ENCODE measurements at places on chromosomes 6 and 20.

GRCh38 chr6:100176311-100176950 lies 182.4 kb upstream of the MCHR2 start:
- peak; percentile 76 for DNase-seq

- DNase-seq = no peak
Measured at GRCh38 chr20:16672299-16672698, 57.5 kb upstream of the SNRPB2 start.

DNA sequence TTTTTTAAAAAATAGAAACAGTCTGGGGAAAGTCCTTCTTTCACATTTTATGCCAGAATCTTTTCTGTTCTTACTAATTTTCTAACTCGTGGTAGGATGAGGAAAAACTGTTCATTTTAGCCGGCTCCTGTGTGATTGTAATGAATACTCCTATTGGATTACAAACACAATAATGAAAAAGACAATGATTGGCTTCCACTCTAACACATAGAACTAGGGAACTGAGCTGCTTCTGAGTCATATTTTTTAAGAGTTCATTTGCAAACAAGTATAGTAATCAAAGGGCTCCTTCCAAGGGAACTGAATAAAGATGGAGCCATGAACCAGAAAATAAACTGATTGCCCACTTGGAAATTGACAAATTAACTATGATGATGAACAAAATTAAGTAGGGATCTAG lies 265.3 kb upstream of the TCF21 start:
- DNase-seq = peak; percentile 34

DNA sequence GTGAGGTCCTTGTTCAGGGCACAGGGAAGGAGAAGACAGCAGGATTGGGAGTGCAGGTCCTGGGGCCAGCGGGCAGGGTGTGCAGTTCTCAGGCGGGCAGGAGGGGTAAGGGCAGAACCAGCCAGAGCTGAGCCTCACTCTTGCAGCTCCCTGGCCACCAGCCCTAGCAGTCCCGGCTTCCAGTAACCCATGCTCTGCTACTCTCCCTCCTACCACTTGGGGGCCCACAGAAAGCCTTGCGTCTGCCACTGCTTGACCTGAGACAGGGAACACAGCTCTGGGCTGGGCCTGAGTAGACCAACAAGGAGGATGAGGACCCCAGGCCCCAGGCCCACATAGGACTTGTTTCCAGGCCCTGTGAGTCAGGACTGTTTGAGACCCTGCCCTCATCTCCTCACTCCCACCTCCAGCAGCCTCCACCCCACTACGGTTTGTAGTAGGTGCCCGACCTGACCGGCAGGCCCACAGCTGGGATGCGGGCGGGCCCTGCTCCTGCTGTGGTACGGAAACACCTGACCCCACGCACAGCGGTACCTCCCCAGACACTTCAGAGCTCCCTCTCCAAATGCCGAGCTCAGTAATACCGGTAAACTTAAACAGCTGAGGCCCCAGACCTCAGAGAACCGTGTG lies 39.2 kb downstream of the KCNK5 start:
- no peak for DNase-seq

DNA sequence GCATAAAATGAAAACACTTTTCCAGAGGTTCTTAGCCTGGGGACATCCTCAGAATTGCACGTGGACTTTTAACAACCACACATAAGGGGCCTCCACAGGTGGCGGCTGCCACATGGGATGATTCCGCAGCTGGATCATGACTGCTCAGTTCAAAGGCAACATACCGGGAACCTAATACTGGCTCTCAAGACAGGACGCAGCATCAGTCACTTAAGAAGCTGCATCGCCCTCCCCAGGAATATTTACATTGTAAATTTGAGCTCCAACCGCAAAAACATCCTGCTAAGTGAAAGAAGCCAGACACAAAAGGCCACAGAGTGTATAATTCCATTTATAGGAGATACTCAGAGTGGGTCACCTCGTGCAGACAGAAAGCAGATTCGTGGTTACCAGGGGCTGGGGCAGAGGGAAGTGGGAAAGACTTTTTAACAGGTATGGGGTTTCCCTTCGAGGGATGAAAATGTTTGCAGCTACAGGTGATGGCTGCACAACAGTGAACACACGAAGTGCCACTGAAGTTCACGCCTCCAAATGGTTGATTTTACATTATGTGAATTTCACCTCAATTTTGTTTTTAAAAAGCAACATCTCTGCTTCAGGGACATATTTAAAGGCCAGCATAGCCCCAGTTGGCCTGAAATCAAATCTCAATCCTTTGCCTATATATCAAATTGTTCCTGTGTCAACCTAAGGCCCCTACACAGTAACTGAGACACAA lies 141.5 kb downstream of the BMP7 start:
- DNase-seq = no peak

GRCh38 chr6:53828215-53828614 lies 33.4 kb downstream of the LRRC1 start:
- DNase-seq = no peak

GRCh38 chr20:10654630-10655029 lies 19.2 kb downstream of the JAG1 start:
- no peak for DNase-seq

- peak; percentile 2 for DNase-seq
Measured at GRCh38 chr6:77124604-77125003, 338.7 kb downstream of the HTR1B start.

GRCh38 chr20:13012886-13013285 lies 4.1 kb downstream of the SPTLC3 start:
- no peak for DNase-seq

GRCh38 chr6:69942485-69942884 lies 76.1 kb downstream of the COL19A1 start:
- no peak for DNase-seq

DNA sequence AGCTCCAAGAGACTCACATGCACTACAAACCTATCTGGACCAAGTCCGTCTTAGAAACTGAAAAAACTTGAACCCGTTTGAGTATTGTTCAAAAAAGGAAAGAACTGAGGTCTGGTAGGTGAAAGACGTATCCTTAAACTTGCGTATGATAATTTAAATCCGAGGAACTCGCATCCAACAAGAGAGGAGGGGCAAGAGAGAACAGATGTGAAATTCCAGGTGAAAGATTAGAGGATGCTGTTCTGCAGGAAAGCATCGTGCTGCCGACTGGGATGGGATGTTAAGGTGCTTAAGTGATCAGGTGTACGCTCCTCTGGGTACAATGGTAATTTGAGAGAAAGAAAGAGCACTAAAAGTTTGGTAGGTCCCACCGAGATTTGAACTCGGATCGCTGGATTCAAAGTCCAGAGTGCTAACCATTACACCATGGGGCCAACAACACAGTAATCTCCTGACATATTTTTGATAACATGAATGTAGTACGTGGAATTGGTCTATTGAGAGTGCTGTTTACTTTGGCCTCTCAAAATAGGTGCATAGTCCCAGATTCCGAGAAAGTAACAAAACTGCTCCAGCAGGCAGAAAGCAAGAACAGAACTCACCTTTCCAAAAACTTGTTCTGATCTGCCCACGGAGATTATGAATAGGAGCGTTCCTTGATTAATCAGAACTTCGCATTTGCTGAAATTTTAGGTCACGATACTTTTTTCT lies 53.5 kb upstream of the BTN3A2 start:
- DNase-seq = peak; percentile 84

GRCh38 chr6:113457198-113457597 lies 399.9 kb upstream of the MARCKS start:
- DNase-seq = peak; percentile 54

DNA sequence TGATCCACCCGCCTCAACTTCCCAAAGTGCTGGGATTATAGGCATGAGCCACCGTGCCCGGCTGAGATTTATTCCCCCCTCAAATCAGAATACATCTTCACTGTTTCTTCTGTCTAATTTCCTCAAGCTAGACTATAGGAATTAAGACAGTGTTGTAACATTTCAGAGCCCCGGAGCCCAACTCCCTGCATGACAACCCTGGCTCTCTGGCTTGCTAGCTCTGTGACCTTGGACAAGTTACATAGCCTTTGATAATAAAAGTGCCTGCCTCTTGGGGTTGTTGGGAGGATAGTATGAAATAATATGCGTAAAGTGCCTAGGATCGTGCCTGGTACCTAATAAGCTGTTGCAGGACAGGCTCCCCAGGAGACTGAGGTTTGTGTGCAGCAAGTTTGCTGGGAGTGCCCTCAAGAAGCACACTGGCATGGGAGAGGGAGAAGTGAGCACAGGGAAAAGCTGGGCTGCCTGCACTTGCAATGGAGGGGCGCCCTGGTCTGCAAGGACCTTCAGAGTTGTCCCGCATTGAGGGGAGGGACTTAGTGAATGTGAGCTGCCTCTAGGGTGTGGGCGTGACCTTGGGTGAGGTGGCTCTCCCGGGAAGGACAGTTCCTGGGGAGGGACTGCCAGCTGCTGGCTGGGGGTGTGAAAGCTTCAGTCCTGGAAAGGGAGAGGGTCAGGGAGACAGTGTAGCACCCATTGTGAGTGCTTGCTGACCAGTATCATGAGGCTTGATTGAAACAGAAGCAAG lies 43.4 kb downstream of the TAF8 start:
- DNase-seq = no peak

DNA sequence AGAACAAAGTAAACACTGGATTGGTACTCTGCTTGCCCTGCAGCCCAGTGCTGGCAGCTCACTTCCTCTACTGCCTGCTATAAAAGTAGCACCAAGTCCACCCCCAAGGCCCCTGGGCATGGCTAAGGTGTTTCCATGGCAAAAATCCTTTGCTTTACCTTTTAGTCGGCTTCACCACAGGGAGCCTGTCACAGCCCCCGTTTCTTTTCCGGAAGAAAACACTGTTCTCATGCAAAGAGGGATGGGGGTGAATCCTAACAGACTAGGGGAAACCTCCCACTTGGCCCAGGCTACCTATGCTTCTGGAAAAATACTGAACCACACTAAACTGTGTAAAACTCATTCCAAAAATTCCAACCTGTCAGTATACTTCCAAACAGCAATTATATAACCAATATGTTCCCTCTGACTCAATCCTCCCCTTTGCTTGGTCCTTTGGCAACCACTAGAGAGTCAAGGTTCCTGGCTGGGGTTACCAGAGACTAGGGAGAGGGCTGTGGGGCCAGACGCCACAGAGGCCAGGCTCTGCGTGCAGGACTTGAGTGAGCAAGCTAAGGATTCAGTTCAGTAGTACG lies 16.1 kb downstream of the PPIL1 start:
- peak; percentile 66 for DNase-seq

DNA sequence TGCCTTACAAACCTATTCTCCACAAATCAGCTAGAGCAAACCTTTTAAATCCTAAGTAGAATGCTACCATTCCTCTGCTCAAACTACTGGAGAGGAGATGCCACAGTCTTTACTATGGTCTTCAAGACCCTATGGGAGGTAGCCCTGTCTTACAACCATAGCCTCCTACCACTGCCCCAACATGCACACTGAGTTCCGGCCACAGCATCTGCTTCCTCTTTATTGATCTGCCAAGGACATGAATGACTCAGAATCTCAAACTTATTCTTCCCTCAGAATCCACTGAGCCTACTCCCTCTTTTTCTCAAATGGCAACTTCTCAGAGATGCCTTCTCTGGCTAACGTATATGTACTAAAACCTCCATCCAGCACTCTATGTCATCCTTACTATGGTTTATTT lies 12.2 kb upstream of the ANKEF1 start:
- DNase-seq = peak; percentile 35

DNA sequence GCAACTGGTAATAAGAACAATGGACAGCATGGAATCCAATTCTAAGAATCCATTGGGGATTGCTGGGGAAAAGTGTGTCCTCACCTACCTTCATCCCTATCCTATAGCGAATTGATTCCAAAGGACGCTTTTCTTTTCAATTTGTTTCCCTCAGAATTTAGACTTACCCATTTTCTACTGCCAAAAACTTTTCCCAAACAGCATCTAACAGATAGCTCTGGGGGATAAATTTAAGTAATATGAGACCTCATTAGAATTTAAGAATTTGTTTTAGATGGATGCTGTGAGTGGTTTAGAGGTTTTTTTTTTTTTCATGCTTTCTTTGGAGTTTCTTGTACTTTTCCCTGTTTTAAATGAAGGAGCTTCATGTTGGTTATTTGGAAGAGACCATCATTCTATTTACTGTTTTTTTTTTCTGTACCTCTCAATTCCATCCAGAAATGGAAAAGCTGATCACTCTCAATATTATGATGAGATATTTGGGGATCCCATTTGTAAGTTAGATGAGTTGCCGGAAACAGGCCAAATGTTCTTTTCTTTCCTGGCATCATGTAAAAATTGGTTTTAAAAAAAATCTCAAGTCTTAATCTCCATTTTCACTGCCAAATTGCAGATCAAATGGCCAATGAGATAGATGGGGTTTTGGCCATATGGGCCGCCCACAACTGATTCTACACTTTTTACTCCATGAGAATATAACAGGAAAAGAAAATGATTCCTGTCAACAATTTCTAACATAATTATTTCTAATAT lies 105.7 kb downstream of the BCAS1 start:
- no peak for DNase-seq

- no peak for DNase-seq
Measured at GRCh38 chr6:11093376-11093625, 333 bp upstream of the SMIM13 start.

DNA sequence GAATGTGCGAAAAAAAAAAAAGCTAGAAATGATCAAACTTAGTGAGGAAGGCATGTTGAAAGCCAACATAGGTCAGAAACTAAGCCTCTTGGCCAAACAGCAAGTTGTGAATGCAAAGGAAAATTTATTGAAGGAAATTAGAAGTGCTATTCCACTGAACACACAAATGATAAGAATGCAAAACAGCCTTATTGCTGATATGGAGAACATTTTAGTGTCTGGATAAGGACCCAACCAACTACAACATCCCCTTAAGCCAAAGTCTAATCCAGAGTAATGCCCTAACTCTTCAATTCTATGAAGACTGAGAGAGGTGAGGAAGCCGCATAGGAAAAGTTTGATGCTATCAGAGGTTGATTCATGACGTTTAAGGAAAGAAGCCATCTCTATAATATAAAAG lies 5.5 kb upstream of the ABCC10 start:
- DNase-seq = no peak

DNA sequence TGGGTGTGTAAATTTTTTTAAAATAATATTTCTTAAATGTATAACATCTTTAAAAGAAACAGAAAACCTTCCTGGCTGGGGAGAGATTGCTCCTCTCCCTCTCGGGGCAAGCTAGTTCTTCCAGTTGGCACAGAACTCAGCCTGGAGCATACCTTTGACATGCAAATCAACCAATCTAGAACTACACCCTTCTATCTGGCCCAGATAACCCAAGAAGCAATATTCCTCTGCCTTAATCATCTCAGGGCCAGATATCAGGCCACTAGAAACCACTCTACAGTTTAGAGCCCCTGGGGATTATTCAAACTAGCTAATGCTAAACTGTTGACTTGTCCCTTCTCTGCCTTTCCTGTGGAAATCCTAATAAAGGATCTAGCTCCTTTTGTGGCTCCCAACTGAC lies 33.9 kb downstream of the CYP39A1 start:
- DNase-seq = no peak
